MV-4-11 (cell line): ENCODE measurements at places on chromosomes 2 and 18.

DNA sequence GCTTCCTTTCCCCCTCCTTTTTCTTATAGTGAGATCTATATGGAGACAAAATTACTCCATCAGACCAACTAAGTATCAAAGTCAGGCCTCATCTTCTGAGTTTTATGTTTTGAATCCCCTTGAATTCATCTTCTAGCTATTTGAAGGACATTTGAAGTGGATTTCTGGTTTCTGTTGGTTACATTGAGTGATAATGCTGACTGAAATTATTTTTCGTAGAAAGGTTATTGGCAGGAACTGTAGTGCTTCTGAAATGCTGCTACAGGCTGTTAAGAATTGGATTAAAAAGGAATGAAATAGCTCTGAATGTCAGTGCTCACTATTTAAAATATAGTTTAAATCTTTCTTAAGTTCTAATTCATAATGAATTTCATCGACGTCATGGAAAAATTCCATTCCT is 361.0 kb upstream of the TMEFF2 start:
- DNase-seq: no peak

GRCh38 chr2:234165421-234165820 is 114.9 kb downstream of the SPP2 start:
- no peak for DNase-seq

- no peak for DNase-seq
These were observed 115.0 kb downstream of the THADA start for GRCh38 chr2:43480874-43481273.

DNA sequence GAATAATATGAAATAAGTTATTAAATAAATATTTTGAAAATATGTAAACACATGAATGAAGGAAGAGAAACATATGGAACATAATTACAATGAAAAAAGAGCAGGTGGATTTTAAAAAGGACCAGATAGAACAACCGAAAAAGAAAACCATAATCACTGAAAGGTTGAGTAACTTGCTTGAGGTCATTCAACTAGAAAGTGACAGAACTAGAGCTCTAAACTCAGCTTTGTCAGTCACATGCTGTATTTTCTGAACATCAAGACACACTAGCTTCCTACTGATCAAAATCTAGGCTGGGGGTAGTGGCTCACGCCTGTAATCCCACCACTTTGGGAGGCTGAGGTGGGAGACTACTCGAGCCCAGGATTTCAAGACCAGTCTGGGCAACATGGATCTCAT is 30.0 kb upstream of the ITGAV start:
- no peak for DNase-seq

- DNase-seq: no peak
These were observed 1067.7 kb upstream of the FAM98A start for GRCh38 chr2:34666821-34667220.
